ENCODE measurements at places on chromosomes 3 and 15. TPM values are rescaled to one million over a fixed set of nuclear protein-coding genes. Genes with fewer than 3 reads are reported as not detected.

DNA sequence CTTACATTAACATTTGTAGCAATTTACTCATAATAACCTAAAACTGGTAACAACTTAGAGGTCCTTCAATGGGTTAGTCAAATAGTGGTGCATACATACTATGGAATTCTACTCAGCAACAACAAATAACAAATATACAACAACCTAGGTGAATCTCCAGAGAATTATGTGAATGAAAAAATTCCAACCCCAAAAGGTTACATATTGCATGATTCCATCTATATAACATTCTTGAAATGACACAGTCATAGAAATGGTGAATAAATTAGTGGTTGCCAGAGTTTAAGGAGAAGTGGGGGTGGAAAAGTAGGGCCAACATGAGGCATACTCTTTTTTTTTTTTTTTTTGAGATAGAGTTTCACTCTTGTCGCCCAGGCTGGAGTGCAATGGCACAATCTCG, 12.7 kb upstream of the SNTN start:
- no peak for DNase-seq

- DNase-seq: no peak
Measured at GRCh38 chr15:28934645-28935044, 48.9 kb downstream of the APBA2 start.

DNA sequence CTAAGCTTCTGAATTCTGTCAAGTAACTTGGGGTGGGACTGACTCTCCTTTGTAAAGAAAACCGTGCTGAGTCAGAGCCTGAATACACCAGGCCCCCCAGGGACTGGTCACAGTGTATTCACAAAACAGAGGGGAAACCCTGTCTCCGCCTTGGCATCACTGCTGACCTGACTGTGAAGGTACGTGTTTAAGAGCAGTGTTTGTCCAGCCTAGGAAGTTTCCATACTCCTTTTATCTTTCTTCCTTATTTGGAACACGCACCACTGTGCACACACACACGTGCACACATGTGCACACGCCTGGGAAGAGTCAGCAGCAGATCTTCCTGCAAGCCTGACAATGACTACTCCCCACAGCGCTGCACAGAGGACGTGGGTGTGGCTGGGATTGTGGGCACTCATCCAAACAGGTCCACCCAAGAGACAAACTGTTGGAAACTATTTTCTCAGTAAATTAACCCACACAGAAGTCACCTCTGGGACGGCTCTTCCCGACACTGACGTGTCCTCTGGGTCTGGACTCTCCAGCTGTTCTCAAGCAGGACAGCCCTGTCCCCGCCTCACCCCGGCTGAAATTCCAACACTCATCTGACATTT, 87.7 kb downstream of the ATP10A start:
- peak; percentile 88 for DNase-seq

TCAIM gene
- 14.2 TPM for total RNA-seq

CHRM5 gene
- 0.36 TPM for total RNA-seq

FBXL2 gene
- total RNA-seq: 2.6 TPM

DNA sequence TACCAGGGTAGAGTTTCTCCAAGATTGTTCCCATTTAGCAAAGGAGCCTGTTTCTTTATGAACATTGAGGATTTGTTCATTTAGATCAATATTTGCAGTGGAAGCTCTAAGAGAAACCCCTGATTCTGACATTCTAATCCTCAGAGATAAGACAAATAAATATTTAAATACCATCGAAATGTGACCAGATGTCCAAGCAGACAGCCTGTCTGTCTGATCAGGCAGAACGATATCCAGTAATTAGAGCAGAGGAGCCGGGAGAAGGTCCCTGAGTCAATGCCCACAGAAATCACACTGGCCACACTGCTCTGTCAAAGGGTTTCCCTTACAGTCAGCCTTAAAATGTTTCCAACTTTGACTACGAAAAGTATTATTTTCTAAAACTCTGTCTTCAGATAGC, 15.7 kb upstream of the ARPIN start:
- no peak for DNase-seq

All from Daoy (cell line).